ENCODE measurements at places on chromosomes 11 and 22. TPM values are rescaled to one million over a fixed set of nuclear protein-coding genes. Genes with fewer than 3 reads are reported as not detected.

- peaks cover 59% of the 10 kb centered on the region for H3K4me1 ChIP-seq
- H3K36me3 ChIP-seq, result no peaks in the 10 kb centered on the region
- DNase-seq, result no peak
- no peak overlapping the region for H3K4me3 ChIP-seq
- H3K27me3 ChIP-seq, result peaks cover 10% of the 10 kb centered on the region
Measured at GRCh38 chr11:114171257-114172054, 111.9 kb downstream of the ZBTB16 start.

The SUSD2 gene
- total RNA-seq, result 0.83 TPM

GRCh38 chr22:38411016-38411415, 44.0 kb downstream of the KCNJ4 start:
- no peaks in the 10 kb centered on the region for H3K4me1 ChIP-seq
- peaks cover 16% of the 10 kb centered on the region for H3K27me3 ChIP-seq
- H3K27ac ChIP-seq, result no peak overlapping the region
- DNase-seq, result no peak
- no peaks in the 10 kb centered on the region for H3K36me3 ChIP-seq

The PDGFD gene
- total RNA-seq, result not detected

DNA sequence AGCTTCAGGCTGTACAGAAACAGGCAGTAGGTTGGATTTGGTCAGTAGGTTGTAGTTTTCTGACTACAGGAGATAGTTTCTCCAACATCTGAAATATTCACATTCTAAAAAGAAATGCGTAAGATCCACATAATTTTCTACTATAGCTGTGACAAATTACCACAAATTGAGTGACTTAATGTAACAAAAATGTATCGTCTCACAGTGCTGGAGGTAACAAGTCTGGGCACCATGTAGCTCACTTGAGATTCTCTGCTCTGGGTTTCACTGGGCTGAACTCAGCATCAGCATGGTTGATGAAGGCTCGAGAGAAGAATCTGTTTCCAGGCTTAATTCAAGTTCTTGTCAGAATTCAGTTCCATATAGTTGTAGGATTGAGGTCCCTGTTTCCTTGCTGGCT, 350.9 kb upstream of the CCDC179 start:
- H3K4me1 ChIP-seq, result no peaks in the 10 kb centered on the region
- no peaks in the 10 kb centered on the region for H3K27me3 ChIP-seq

- H3K27me3 ChIP-seq, result peaks cover 2% of the 10 kb centered on the region
- no peaks in the 10 kb centered on the region for H3K36me3 ChIP-seq
- H3K27ac ChIP-seq, result no peak overlapping the region
- DNase-seq, result no peak
Measured at GRCh38 chr11:133181066-133181465, 351.2 kb downstream of the OPCML start.

The DCHS1 gene
- total RNA-seq, result 0.24 TPM

The NELL1 gene
- total RNA-seq, result not detected

- no peak for DNase-seq
- H3K4me1 ChIP-seq, result no peaks in the 10 kb centered on the region
- H3K27ac ChIP-seq, result no peak overlapping the region
- H3K36me3 ChIP-seq, result no peaks in the 10 kb centered on the region
Measured at GRCh38 chr11:114571712-114572111, 12.0 kb upstream of the NXPE1 start.

The NEFH gene
- total RNA-seq, result 8.4 TPM

The RAC2 gene
- 592 TPM for total RNA-seq

DNA sequence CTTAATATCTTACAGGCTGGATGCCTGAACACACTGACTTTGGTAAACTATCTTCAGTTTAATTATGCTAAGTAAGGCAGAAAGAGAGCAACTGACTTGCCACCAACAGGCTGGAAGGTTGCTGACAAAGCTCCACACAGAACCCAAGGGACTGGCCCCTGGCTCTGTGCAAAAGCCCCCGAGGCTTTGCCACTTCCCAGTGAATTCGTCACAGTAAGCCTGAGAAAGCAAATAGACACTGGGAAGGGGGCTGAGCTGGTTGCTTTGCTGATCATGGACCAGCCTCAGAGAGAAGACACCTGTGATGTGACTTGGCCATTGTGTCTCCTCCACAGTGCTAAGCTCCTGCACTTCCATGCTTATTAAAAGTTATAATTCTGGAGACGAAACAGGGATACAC, 91.7 kb downstream of the BLID start:
- peaks cover 2% of the 10 kb centered on the region for H3K27me3 ChIP-seq
- no peak for DNase-seq
- H3K4me3 ChIP-seq, result no peak overlapping the region
- H3K4me1 ChIP-seq, result no peaks in the 10 kb centered on the region

GRCh38 chr11:116852261-116853031, 15.0 kb upstream of the APOA1 start:
- DNase-seq, result no peak
- H3K27ac ChIP-seq, result peak overlapping the region; percentile 92
- peaks cover 47% of the 10 kb centered on the region for H3K36me3 ChIP-seq
- H3K4me1 ChIP-seq, result peaks cover 64% of the 10 kb centered on the region
- no peaks in the 10 kb centered on the region for H3K27me3 ChIP-seq

- no peak for DNase-seq
- peaks cover 12% of the 10 kb centered on the region for H3K4me1 ChIP-seq
- no peak overlapping the region for H3K4me3 ChIP-seq
- H3K27me3 ChIP-seq, result peaks cover 57% of the 10 kb centered on the region
- no peaks in the 10 kb centered on the region for H3K36me3 ChIP-seq
- no peak overlapping the region for H3K27ac ChIP-seq
Measured at GRCh38 chr11:2140411-2141400, 1.5 kb upstream of the IGF2 start.

DNA sequence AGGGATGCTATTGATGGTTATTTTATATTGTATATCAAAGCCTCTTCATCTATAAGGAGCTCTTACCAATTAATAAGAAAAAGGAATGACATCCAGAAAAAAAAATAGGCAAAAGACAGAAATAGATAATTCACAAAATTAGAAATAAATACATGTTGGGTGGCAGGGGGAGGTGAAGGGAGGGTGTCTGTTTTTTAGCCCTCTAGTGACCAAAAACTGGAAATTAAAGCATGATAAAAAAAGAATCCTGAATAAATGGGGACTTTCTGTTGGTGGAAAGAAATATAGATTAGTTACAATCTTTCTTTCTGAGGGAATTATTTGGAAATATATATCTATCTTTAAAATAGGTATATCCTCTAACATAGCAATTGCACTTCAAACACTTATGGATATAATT, 42.0 kb upstream of the TTC36 start:
- no peak for DNase-seq
- H3K27ac ChIP-seq, result no peak overlapping the region
- peaks cover 7% of the 10 kb centered on the region for H3K4me1 ChIP-seq
- peaks cover 56% of the 10 kb centered on the region for H3K36me3 ChIP-seq
- no peak overlapping the region for H3K4me3 ChIP-seq
- no peaks in the 10 kb centered on the region for H3K27me3 ChIP-seq

The ARHGEF17 gene
- total RNA-seq, result 0.05 TPM

DNA sequence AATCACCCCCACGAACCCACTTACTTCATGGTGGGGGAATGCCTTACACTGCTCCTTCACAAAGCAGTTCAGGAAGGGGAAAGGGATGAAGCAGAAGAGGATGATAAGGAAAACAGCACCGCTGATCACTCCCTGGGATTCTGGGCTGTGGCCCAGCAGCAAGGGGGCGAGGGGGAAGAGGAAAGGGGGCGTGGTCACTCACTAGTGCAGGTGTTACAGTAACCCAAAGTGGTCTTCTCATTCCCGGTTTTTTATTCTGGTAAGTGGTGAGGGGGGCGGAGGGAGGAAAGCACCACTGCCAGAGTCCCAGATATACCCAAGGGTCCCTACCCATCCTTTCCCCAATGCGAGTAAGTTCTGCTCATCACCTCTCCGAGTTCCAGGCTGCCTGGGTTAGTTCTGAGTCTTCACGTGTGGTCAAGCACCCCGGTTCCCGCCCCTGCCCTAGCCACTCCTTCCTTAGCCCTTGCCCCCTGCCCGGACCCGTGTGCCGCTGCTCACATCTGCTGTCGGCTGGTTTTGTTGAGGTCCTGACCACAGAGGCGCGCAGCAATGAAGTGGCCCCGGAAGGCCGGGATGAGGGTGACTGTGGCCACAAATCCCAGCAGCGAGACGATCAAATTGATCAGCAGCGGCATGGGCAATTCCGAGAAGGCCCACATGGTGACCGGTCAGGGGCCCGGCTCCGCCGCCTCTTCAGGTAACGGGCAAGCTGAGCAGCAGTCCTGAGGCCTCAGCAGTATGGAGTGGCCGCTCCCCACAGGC, 477 bp downstream of the DPAGT1 start:
- H3K4me3 ChIP-seq, result peak overlapping the region; percentile 91
- no peaks in the 10 kb centered on the region for H3K27me3 ChIP-seq
- peaks cover 31% of the 10 kb centered on the region for H3K36me3 ChIP-seq
- peaks cover 41% of the 10 kb centered on the region for H3K4me1 ChIP-seq
- H3K27ac ChIP-seq, result peak overlapping the region; percentile 95
- DNase-seq, result no peak

DNA sequence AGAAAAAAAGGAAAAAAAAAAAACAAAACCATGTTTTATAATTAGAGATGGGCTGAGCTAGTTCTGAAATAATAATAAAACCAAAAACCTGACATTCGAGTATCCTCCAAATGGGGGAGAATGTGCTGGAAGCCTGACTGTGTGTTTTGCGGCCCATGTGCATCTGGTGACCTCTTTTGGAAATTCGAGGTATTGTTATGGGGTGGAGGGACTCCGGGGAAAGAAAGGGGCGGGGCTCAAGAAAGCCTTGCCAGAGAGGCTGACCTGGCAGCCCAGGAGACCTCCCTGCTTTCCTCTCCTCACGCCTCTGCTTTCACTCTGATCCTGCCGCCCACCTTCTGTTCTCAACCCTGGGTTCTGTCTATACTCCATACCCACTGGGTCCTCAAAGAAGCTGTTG, 72.9 kb downstream of the CTTN start:
- no peaks in the 10 kb centered on the region for H3K4me1 ChIP-seq
- no peak for DNase-seq
- no peak overlapping the region for H3K4me3 ChIP-seq
- no peak overlapping the region for H3K27ac ChIP-seq
- no peaks in the 10 kb centered on the region for H3K36me3 ChIP-seq

The KRTAP5-1 gene
- total RNA-seq, result not detected

The KCNQ1OT1 gene
- 0.67 TPM for total RNA-seq

GRCh38 chr11:27716835-27717234, 16.6 kb upstream of the BDNF start:
- no peak overlapping the region for H3K27ac ChIP-seq
- DNase-seq, result no peak
- H3K27me3 ChIP-seq, result peaks cover 36% of the 10 kb centered on the region
- H3K4me3 ChIP-seq, result no peak overlapping the region
- no peaks in the 10 kb centered on the region for H3K4me1 ChIP-seq

The DEUP1 gene
- total RNA-seq, result not detected

GRCh38 chr11:118899706-118900360, 16.1 kb downstream of the CXCR5 start:
- no peak overlapping the region for H3K4me3 ChIP-seq
- peaks cover 27% of the 10 kb centered on the region for H3K4me1 ChIP-seq
- H3K27ac ChIP-seq, result no peak overlapping the region
- peaks cover 19% of the 10 kb centered on the region for H3K36me3 ChIP-seq
- no peak for DNase-seq

GRCh38 chr11:128453444-128454336, 133.7 kb downstream of the ETS1 start:
- no peak overlapping the region for H3K4me3 ChIP-seq
- peaks cover 59% of the 10 kb centered on the region for H3K36me3 ChIP-seq
- peaks cover 70% of the 10 kb centered on the region for H3K4me1 ChIP-seq
- no peak for DNase-seq
- no peaks in the 10 kb centered on the region for H3K27me3 ChIP-seq
- H3K27ac ChIP-seq, result peak overlapping the region; percentile 74

The ROBO4 gene
- total RNA-seq, result not detected

DNA sequence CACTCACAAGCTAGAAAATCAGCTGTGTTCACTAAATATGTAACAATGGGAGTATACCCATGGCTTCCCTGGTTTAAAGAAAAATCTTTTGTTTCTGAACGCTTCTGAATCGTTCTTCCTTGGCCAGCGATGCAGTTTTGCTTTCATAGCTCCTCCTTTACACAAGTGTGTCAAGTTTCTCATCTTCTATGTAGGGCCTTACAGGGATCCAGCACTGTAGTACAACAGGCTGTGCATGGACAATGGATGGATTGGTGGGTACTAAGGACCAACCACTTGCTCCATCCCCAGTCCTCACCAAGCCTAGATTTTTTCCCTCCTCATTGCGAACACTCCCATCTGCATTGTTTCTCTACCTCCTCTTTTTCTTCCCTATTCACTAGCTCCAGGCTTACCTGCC, 24.3 kb upstream of the POU2AF2 start:
- H3K4me3 ChIP-seq, result no peak overlapping the region
- DNase-seq, result no peak
- peaks cover 33% of the 10 kb centered on the region for H3K27me3 ChIP-seq
- peaks cover 11% of the 10 kb centered on the region for H3K4me1 ChIP-seq
- H3K27ac ChIP-seq, result no peak overlapping the region
- no peaks in the 10 kb centered on the region for H3K36me3 ChIP-seq

GRCh38 chr11:79304599-79305212, 136.1 kb downstream of the TENM4 start:
- no peak for DNase-seq
- H3K36me3 ChIP-seq, result peaks cover 1% of the 10 kb centered on the region
- H3K27me3 ChIP-seq, result no peaks in the 10 kb centered on the region
- no peak overlapping the region for H3K27ac ChIP-seq
- no peak overlapping the region for H3K4me3 ChIP-seq

The F2 gene
- total RNA-seq, result not detected
